RWPE2 (cell line): ENCODE measurements at places on chromosomes 5 and 9.

GRCh38 chr5:151296974-151297373, 6.6 kb downstream of the SLC36A3 start:
- DNase-seq, result no peak

- no peak for DNase-seq
Observed at GRCh38 chr5:158451203-158451992, 592.5 kb upstream of the CLINT1 start.

DNA sequence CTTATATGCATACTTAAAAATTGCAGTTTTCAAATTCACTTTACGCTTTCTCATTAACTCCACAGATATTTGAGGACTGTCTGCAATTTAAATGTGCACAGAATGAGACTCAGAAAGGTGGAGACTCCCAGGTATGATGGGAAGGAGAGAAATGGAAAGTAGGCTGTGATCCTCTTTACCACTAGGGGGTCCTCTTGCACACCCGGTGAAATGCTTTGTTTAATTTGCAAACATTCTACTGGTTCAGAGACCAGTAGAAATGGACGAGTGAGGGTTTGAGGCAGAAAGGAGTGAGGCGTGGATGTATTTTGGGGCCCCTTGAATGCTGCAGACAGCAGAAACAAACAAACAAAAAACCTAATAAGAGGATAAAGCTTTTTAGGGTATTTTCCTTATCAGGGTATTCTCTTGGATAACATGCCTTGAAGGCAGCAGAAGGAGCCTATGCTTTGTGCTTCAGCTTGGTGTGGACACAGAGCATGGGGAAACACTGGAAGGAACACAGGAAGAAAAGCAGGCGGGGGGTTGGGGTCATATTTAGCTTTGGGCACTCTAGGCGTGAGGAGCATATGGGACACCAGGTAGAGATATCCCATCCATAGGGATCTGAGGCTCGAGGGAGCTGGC, 410.1 kb downstream of the DMRT2 start:
- DNase-seq, result no peak

DNA sequence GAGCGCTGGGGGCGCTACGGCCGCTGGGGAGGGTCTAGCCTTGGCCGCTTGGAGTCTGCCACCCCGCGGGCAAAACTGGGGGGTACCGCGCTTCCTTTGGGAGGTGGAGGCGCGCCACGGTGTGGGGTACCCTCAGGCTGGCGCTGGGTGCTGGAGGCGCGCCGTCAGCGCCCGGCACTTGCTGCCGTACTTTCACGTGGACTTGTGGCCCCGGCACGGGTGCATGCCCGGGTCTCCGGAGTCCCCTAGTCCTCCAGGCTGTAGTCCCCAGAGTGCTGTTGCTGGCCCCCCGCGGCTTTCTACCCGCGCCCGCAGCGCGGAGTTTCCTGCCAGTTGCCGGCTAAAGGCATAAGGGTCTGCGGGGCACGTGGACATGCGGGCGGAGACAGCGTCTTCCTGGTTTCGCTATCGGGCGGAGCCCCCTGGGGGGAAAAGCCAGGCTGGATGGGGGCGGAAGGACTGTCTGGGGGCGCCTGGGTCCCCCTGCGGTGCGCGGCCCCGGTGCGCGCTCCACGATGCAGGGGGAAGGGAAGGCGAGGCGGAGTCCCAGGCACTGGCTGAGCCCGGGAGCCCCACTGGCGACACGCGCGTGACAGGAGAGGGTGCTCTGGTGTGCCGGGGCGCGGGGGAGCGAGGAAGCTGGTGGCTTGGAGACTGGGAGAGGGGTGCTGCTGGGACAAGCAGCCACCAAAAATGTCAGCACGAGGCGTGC, 666 bp downstream of the PPARGC1B start:
- DNase-seq, result no peak

GRCh38 chr5:24621792-24622191, 23.0 kb downstream of the CDH10 start:
- no peak for DNase-seq

DNA sequence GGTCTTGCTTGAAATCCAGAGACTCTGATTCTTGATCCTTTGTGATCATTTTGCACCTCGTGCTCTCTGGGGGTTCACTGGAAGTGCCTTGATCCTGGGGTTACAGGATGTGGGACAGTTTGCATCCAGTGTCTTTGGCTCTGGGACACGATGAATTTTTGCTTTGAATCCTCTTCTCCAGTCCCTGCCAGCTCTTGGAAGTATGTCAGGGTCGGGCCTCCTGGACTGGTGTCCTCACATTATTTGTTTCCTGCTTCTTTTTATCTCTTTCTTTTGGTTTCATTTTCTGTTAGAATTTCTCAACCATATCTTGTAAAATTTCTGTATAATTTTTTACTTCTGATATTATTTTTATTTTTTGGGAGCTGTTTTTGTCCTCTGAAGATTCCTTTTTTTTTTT, 34.2 kb downstream of the SECISBP2 start:
- DNase-seq, result no peak

DNA sequence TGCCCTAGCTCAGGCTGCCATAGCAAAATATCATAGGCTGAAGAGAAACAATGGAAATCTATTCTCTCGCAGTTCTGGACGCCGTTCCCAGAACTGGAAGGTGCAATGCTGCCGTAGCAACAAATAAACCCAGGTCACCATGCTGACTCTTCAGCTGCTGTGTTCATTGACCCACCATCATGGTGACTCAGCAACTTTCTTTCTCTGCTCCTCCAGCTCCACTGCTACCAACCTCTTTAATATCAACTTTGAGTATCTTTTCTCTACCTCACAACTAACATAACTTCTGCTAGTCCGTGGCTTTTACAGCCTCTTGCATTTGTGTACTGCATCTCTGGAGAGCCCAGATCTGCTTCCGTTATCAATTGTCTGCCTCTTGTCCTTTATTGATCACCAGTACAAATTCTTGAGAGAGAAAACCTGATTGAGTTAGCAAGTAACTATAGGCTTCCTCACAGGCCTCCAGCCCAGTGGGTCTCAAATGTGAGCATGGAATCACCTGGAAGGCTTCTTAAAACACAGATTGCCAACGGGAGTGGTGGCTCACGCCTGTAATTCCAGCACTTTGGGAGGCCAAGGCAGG, 47.3 kb upstream of the SLC30A5 start:
- no peak for DNase-seq

DNA sequence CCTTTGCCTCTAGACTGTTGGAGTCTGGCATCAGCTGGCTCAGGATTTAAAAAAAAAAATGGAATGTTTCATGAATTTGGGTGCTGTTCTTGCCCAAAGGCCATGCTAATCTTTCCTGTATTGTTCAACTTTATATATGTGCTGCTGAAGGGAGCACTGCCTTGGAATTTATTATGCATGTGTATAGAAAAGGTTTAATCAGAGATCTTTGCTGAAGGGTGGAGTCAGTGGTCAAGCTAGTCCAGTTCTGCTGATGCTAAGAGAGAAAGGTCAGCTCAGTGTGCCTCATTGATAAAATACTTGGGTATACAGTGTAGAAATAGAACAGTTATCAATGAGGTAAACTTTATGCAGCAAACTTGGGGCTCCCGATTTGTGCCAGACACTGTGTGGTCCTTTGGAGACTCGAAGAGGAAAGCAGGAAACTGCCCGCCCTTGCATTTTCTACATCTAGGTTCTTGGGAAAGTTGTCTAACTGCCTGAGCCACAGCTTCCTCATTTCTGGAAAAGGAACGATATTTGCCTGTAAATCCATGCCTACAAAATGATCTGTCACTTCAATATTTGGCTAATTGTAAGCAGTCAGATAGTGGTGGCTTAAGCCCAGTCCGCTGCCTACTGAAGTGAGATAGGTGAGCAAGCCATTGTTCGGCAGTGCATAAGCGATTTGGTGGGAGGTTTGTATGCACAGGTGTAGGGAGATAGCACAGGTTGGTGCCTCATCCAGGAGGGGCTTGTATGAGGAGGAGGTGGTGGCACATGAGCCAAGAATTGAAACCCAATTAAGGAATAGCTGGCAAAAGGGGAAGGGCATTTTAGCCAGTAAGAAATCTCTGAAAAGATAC, 29.2 kb upstream of the GTF2H2C start:
- DNase-seq, result no peak

DNA sequence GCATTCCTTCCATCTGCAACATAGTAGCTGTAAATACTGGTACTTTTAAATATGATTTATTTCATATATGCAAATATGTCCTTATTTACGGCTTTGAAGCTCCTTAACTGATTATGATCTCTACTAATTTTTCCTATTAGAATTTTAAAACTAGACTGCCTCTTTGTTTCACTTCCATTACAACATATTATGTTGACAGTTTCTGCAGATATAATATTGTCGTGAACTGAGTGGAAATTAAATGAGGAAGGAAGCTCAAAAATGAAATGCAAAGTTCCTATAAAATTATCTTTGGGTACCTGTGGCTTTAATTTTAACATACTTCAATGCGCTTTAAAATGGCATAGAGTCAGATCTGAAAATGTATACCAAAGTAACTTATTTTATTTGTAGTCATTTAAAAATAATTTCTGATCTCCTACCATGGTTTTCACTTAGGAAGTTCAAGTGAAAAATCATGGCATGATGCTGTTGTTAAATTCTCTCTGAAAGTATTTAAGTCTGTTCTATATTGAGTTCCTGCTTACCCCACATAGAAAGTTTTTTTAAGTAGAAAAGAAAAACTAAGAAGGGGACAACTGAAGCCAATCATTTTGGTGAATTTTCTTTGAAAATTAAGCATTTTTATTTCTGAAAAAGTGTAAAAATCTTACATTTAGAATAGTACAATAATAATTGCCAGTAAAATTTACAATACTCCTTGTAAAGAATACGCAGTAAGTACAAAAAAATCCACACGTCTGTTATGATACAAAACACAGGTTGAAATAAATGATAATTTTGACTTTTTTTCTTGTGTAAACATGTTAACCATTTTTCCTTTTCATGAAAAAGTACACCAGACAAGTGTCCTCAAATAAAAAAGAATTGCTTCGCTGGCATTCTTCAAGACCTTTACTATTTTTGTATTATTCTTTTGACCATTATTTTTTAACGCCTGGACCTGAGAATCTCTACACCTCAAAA, 2.6 kb downstream of the FOXD1 start:
- no peak for DNase-seq
